ENCODE measurements at places on chromosomes 4 and X.

DNA sequence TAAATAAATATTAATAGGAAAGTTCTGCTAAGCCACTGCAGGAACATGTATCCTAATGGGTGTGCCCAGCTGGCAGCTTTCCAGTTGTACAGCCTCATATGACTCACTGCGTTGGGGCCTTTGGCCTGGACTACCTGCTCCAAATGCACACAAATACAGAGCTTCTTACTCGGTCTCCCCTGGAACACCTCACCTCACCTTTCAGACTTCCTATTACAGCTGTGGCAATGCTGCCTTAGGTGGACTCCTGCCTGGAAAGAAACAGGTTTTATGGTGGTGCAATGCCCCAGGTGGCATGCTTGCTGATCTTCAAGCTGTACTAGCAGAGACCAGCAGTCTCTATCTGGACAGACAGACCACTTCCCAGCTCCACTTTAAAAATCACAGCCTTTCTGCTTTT, 85.7 kb upstream of the EXOC1L start:
- no peak for DNase-seq

DNA sequence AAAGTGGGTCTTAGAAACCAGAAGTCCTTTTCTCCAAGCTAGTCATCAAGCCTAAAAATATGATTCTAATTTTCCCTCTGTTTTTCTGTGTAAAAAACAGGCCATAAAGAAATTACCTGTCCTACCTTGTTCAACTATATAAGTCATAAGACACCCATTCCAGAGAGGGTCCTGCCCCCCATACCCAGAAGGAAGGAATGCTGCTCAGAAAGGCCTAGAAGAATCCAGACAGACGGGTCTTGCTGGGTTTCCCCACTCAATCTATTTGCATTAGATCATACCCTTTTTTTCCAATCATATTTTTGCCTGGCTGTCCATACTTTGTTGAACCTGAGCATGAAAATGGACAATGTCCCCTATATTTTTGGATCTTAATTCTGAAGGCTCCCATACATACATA, 16.3 kb upstream of the XAGE2 start:
- no peak for DNase-seq

- DNase-seq, result no peak
Observed at GRCh38 chrX:20461576-20461975, 194.9 kb upstream of the RPS6KA3 start.

GRCh38 chr4:161359491-161359890, 804.3 kb downstream of the FSTL5 start:
- DNase-seq, result no peak

DNA sequence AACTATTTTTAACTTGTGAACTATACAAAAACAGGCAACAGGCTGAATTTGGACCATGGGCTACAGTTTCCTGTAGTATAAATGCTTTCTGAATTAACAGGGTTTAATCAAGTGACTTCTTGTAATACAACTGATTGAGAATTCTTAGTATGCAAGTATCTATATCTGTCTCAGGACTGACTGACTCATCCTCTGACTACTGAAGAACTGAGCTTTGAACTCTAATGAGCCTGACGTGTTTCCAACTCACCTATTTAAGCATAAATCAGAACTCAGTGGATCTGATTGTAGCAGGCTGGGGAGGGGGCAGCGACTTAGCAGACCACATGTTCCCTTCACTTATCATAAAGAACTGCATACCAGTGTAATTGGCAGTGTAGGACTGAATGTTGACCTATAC, 7.8 kb downstream of the SPATA4 start:
- DNase-seq, result no peak

DNA sequence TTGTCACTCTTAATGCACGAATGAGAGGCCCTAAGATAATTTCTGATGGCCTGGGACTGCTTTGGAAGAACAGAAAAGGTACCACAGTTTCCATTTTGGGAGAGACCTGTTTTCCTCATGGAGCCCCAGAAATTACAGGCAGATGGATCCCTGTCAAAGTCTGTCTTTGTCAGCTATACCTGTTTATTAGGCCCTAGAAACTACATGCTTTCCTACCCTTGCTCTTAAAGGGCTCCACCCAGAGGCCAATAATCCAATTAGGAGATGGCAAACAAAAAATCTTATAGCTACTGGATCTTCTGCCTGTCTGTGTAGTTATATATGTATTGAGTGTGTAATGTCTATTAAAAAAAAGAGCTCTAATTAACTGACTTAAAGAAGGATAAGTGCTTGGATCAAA, 141.3 kb downstream of the NR3C2 start:
- no peak for DNase-seq

DNA sequence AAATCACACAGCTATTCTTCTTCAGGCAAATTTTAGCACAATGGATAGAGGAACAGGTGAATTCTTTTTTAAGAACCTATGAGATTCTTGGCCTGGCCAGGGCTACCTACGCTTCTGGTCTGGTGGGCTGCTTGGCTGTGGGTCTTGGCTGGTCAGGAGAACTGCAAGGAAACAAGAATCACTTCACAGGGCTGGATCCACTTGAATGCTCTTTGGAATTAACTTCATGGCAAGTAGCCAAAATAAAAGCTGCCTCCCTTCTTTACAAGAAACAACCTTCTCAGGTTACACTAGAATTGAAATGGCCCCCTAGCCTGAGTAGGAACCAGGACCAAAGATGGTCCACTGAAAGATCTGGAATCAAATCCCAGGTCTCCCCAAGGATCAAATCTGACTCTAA, 519.1 kb downstream of the IQCM start:
- DNase-seq, result no peak

DNA sequence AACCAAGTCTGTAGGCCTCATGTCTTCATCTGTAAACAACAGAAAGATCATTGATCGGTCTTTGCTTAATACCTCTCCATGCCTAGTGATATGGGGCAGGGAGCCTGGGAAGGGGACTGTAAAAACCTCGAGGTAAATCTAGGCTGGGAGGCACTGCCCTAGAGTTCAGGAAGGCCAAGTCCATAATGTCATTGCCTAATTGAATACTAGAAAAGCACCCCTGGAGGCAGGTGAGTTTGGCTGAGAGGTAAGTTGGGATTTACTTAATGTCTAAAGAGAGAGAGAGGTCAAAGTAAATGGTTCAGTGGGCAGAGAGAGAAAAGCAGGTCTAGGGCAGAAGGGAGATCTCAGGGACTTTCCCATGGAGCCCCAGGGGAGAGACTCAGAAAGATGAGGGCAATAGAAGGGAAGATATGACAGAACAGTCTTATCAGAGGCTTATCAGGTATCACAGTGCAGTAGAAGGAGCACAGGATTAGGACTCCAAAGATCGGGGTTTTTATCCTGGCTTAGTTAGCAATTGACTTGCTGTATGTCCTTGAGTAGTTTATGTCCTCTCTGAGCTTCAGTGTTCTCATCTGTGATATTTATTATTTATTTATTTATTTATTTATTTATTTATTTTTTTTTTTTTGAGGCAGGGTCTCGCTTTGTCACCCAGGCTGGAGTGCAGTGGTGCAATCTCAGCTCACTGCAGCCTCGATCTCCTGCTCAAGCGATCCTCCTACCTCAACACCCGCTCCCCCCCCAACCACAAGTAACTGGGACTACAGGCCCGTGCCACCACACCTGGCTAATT, 85.2 kb downstream of the SLC16A2 start:
- no peak for DNase-seq

GRCh38 chr4:104073229-104073628, 353.4 kb upstream of the TACR3 start:
- DNase-seq, result no peak

DNA sequence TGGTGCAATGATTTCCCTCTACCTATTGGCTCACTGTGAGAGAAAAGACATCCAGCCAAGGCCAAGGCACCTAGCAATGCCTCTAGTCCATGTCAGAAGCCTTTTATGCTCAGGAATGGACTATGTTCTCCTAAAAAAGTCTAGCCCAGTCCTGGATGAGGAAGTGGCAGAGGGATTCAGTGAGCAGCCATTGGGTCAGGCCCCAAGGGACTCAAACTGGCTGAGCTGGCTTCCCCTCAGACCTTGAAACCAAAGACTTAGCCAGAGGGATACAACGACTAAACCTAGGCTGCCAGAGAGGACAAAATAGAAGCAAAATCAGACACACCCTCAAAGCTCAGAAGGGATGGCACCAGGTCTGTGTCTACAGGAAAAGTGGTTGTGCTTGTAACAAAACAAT, 49.1 kb downstream of the ARHGEF9 start:
- DNase-seq, result no peak

DNA sequence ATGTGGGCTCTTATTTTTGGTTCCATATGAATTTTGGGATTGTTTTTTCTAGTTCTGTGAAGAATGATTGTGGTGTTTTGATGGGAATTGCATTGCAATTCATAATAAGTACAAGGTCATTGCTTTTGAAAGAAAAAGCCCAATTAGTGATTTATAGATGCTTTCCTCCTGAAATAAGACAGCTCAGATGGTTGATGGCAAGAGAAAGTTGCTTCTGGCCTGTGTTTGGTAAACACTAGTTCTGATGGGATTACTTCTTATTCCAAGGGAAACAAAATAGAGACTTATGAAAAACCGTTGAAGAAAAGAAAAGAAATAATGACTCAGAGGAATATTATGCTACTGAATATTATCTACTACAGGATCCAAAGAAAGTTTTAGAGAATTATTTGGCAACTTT, 144.9 kb downstream of the SPANXA1 start:
- DNase-seq, result no peak

GRCh38 chrX:154602226-154602625, 16.9 kb downstream of the CTAG1B start:
- no peak for DNase-seq

GRCh38 chrX:42973321-42973720, 195.4 kb upstream of the PPP1R2C start:
- no peak for DNase-seq

- no peak for DNase-seq
Observed at GRCh38 chr4:149264093-149264733, 551.4 kb downstream of the IQCM start.

DNA sequence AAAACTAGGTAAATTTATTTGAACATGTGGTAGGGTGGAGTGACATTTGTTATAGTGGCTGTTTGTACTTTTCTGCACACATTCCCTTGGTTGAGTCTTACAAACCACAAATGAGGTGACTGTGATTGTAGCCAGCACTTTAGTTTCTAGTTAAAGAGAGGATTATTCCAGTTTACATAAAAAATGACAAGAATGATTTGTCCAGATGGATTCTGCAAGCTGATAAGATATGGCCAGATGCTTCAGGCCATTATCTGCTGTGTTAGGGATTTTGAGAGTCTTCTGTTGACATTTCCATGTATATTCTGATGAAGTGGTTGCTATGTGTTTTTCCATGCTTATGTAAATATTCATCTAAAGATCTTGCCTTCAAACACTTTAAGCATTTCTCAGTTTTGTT, 31.0 kb upstream of the PDE5A start:
- no peak for DNase-seq

DNA sequence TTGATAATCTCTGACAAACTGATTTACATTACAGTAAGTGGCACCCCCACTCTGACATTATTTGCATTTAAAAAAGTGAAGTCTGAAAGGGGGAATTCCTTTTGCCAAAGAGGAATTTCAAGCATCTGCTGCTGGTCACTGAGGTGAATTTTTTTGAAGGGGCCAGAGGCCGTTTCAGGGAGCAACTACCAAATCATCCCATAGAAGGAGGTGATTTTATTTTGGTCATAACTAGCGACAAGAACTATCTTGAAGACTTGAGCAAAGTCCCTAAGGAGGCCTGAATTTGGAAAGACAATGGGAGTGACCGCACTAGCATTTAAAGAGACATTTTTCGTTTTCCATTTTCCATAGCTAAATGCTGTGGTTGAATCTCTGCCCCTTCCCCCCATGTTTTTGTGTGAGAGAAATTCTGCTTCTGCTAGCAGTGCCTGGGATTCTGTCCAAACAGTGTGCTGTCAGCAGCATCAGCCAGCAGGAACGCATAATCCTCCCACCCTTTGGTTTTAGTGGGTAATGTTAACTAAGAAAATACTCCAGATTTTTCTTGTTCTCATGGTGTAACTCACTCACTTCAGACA, 110.1 kb upstream of the MED14 start:
- DNase-seq, result no peak

GRCh38 chrX:70013466-70014381, 36.0 kb downstream of the AWAT2 start:
- no peak for DNase-seq

DNA sequence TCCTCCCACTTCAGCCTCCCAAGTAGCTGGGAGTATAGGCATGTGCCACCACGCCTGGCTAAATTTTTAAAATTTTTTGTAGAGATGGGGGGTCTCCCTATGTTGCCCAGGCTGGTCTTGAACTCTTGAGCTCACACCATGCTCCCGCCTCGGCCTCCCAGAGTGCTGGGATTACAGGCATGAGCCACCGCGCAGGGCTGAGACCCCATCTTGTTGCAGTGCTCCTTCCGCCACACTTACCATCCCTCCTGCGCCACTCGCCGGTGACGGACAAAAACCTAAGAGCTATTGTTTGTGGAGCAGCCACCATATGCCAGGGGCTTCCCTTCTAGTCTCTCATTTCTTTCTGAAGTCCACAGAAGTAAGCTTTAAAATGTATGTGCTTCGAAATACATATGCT, 34.5 kb downstream of the NSG1 start:
- no peak for DNase-seq

GRCh38 chrX:48488034-48488433, 12.0 kb downstream of the FTSJ1 start:
- no peak for DNase-seq

- no peak for DNase-seq
Observed at GRCh38 chr4:24801136-24801855, 5.9 kb downstream of the SOD3 start.

DNA sequence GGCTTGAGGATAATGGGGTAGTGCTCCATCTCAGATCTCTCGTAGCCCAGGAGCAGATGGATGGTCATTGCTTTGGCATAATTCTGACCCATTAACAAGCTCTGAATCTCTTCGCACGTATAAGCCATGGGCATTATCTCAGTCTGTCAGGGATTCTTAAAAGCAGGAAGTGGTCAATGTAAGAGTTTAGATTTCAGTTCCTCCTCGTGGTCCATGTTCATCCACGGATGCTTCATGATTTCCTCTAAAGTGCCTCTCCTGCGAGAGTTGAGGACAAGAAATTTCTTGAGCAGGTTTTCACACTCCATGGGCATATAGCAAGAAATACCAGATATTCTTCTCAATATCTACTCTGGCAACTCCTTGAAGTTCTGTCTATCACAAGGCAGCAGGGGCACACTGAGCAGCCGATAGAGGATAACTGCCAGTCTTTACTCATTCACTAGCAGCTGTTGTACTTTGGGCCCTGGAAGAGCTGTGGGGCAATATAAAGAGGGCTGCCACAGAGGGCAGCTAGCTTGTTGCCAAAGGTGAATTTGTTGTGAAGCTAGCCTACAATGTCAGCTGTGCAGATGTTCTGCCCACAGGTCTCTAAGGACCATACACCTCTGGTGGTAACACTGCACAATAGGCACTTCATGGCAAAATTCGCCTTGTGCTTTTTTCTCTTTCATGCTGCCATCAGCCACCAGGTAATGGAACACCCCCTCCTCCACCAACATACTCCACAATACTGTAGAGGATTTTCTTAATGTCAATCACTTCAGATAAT, 52.0 kb upstream of the WDR17 start:
- DNase-seq, result no peak

- no peak for DNase-seq
Observed at GRCh38 chrX:120536061-120536460, 24.7 kb downstream of the CUL4B start.

GRCh38 chrX:19811807-19812604, 75.4 kb downstream of the SH3KBP1 start:
- no peak for DNase-seq

- DNase-seq, result no peak
Observed at GRCh38 chr4:159498446-159499115, 395.7 kb downstream of the RAPGEF2 start.

- no peak for DNase-seq
Observed at GRCh38 chr4:71338846-71339593, at the start of gene SLC4A4. SLC4A4 (plus strand) TSS chr4:71339020.
